ENCODE measurements at places on chromosomes 5 and 9. TPM values are rescaled to one million over a fixed set of nuclear protein-coding genes. Genes with fewer than 3 reads are reported as not detected.
A peak's percentile ranks its signal among the peaks of the same experiment; 100 is the strongest.

DNA sequence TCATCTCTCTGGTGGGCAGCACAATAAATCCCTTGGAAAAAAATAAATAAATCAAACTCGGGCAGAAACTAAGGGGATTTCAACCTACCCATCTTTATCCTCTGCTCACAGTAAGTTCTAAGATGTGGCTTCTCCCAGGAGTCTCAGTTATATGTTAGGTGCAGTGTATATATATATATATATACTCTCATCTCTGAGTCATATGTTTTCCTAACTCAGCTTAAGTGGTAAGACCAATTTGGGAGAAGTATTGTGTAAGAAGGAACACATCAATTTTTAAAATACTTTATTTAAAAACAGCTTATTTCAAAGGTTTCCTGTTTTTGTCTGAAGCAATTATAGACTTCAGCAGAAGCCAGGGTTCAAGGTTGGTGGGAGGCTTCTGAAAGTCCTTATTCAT lies 20.3 kb upstream of the OSMR start:
- peaks cover 27% of the 10 kb centered on the region for H3K4me1 ChIP-seq
- peaks cover 14% of the 10 kb centered on the region for H3K27me3 ChIP-seq
- no peak overlapping the region for H3K4me3 ChIP-seq

DNA sequence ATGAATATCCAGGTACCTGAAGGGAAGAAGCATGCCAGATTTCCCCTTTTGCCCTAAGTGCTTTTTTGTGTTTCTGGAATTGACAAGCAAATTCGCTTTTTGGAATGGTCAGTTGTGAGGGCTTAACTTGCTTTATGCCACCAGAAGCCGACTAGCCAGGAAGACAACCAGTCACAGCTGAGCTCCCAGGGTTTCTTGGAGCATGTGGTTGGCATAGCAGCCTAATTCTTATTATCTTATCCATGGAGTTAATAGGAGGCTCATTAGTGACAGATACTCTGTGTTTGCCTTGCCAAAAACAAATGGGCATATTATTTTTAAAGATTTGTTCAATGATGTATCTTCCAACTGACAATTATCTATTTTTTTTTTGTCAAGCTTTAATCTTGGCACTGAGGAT lies 500.7 kb downstream of the PTPRD start:
- DNase-seq: no peak
- no peaks in the 10 kb centered on the region for H3K4me1 ChIP-seq
- no peak overlapping the region for H3K27ac ChIP-seq
- H3K36me3 ChIP-seq: no peaks in the 10 kb centered on the region
- H3K27me3 ChIP-seq: no peaks in the 10 kb centered on the region

DNA sequence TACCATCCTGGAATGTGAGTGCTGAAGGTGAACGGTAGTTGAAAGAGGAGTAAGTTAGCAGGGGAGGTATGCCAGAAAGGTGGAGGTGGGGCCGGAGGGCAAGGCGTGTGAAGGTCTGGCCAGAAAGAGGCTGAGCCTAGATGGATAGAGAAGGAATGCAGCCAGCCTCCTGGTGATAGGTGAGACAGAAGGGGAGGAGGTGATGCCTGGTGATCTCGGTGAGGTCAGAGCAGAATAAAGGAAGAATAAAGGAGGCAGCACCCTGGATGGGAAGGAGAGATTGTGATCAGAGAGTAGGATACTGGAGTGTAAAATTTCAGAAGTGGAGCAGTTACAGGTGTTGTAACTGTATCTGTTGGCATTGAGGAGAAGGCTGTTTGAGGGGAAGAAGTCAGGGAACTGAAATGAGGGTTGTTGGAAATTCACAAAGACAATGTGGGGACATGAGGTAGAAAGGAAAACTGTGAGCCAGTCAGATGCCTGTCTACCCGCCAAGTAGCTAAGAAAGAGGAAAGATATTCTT lies 2.0 kb downstream of the GNG10 start:
- H3K4me1 ChIP-seq: peaks cover 25% of the 10 kb centered on the region
- peak overlapping the region; percentile 94 for H3K27ac ChIP-seq
- H3K36me3 ChIP-seq: peaks cover 36% of the 10 kb centered on the region
- no peaks in the 10 kb centered on the region for H3K27me3 ChIP-seq
- no peak for DNase-seq
- H3K4me3 ChIP-seq: peak overlapping the region; percentile 94

DNA sequence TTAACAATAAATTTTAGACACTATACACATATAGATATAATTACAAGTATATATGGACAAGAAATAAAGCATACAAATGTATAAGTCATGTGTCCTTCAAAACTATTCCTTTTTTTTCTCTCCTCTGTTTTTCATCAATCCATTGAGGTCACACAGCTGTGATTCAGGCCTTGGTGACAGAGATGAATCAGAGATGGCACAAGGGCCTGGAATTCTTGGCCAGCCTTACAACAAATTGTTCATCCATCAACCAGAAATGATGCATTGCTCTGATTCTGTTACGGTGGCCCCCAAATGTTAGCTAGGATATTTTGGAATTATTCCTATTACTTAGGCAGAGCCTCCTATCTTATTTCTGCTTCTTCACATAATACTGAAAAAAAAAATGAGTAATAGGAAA lies 108.7 kb upstream of the MPDZ start:
- H3K4me3 ChIP-seq: no peak overlapping the region
- H3K27me3 ChIP-seq: no peaks in the 10 kb centered on the region
- no peak overlapping the region for H3K27ac ChIP-seq
- no peaks in the 10 kb centered on the region for H3K4me1 ChIP-seq
- H3K36me3 ChIP-seq: no peaks in the 10 kb centered on the region
- no peak for DNase-seq

GRCh38 chr5:89668821-89669220 lies 740.7 kb downstream of the CETN3 start:
- no peak for DNase-seq
- no peak overlapping the region for H3K27ac ChIP-seq
- no peak overlapping the region for H3K4me3 ChIP-seq
- no peaks in the 10 kb centered on the region for H3K4me1 ChIP-seq

Gene EIF4E1B
- total RNA-seq: not detected

All from activated CD4-positive, alpha-beta T cell treated with anti-CD3 and anti-CD28 coated beads, Interleukin-2, amount 10 ng/mL, durations not matched to agents 7 days and 5 days (primary cell).